ENCODE measurements at places on chromosomes 6 and 20. TPM values are rescaled to one million over a fixed set of nuclear protein-coding genes. Genes with fewer than 3 reads are reported as not detected.

DNA sequence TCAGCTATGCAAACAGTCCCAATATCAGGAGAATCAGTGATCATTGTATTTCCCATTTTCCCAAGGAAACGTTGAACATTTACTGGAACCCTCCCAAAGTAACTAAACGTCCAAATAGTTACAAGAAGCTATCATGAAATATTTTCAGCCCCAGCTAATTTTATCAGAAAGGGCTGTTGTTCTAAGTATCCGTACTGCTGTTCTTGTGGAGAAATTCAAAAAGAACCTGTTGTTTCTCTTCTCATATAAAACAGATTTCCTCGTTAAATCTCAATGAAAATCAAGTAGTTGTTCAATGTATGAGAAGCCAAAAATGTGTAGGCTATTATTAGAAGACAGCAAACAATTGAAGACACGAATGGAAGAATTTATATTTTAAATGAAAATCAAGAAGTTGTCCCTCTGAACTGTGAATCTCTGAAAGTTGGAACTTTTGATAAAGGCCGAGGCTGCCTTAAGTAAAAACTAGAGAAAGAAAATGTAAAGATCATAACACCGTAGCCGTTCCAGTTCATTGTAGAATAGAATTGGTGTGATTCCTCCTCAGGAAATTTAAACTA is 107.7 kb downstream of the HFE start:
- no peak for ATAC-seq

DNA sequence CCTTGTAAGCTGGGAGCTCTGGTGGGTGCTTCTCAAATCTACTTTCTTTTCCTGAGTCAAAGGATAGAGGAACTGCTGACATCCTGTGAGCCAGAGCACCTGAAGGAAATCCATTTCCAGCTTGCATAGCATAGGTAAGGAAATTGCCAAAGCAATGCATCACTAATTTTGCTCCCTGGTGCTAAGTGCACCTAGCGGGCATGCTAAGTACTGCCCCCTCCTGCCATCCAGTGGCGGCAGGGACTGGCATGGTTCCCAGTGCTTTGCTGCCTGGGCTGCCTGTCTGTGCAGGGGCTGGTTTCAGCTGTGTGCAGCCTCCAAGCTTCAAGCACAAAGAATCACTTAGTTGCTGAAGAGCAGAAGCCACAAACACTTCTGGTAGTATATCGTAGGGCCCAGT is 63.9 kb downstream of the FARS2 start:
- ATAC-seq = no peak

GRCh38 chr6:115767931-115768330 is 292.8 kb downstream of the FRK start:
- ATAC-seq = no peak

DNA sequence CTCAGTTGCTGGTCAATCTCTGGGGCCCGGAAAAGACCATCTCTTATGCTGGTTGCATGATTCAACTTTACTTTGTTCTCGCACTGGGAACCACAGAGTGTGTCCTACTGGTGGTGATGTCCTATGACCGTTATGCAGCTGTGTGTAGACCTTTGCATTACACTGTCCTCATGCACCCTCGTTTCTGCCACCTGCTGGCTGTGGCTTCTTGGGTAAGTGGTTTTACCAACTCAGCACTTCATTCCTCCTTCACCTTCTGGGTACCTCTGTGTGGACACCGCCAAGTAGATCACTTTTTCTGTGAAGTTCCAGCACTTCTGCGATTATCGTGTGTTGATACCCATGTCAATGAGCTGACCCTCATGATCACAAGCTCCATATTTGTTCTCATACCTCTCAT is 4.3 kb downstream of the OR2J3 start:
- ATAC-seq = no peak

- ATAC-seq = no peak
These were observed 211.7 kb downstream of the LMBRD1 start for GRCh38 chr6:69584913-69585729.

DNA sequence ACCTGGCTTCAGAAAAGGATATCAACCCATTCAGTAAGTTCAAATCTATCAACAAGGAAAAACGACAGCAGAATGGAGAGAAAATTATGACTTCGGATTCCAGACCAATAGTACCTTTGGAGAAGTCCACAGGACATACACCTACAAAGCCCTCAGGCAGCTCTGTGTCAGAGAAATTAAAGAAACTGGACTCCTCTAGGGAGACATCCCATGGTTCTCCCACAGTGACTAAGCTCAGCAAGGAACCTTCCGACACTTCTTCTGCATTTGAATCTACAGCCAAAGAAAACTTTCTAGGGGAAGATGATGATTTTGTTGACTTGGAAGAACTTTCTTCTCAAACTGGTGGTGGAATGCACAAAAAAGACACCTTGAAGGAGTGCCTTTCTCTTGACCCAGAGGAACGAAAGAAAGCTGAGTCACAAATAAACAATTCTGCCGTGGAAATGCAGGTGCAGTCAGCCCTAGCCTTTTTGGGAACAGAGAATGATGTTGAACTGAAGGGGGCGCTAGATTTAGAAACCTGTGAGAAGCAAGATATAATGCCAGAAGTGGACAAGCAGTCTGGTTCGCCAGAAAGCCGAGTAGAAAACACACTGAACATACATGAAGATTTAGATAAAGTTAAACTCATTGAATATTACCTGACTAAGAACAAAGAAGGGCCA is 67.4 kb upstream of the HINT3 start:
- no peak for ATAC-seq

- ATAC-seq = no peak
These were observed 61.4 kb upstream of the ZNF217 start for GRCh38 chr20:53654932-53655624.

GRCh38 chr20:54139188-54139587 is 34.6 kb downstream of the CYP24A1 start:
- ATAC-seq = no peak

- ATAC-seq = peak; percentile 93
These were observed 81.0 kb downstream of the AKAP7 start for GRCh38 chr6:131216246-131216645.

- no peak for ATAC-seq
These were observed 3.4 kb upstream of the ABHD16B start for GRCh38 chr20:63857764-63858392.

- peak; percentile 18 for ATAC-seq
These were observed 16.0 kb downstream of the FOXP4 start for GRCh38 chr6:41561931-41562911.

DNA sequence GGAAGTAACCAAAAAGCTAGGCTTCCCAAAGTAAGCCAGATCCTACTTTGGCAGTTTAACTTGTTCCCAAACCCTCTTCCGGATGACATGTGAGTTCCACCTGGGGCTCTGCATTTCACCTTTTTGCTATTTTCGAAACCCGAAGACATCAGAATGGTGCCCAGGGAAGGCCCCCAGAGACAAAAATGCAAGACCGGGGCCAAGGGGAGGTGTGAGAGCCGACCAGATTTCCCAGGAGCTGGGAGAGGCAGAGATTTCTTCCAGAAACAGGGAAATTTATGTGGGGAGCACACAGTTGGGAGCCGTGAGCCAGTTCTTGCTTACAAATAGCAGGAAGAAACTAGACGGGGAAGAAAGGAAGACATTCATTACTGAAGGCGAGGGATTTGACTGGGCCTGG is 209.7 kb downstream of the ZNF217 start:
- no peak for ATAC-seq

- ATAC-seq = no peak
These were observed 297 bp downstream of the POM121L2 start for GRCh38 chr6:27311806-27312145.

DNA sequence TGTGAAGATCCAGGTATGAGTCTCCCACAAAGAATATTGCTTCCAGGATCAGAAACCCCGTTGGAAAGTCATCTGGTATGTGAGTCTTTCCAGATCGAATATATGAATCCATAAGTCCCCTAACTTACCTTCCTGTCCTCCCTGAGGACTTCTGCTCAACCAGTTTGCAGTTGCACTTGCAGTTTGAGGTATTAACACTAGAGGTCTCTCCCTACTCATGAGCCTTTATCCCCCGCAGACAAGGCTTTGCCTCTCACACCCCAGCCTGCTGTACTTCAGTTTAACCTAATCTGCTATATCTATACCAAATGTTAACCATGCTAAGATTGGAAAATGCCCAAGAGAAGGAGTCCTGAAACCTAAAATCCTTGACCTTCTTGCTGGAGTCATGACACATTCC is 135.3 kb upstream of the DEFB112 start:
- ATAC-seq = peak; percentile 35

- no peak for ATAC-seq
These were observed 771.7 kb upstream of the ADGRB3 start for GRCh38 chr6:67863346-67863745.

DNA sequence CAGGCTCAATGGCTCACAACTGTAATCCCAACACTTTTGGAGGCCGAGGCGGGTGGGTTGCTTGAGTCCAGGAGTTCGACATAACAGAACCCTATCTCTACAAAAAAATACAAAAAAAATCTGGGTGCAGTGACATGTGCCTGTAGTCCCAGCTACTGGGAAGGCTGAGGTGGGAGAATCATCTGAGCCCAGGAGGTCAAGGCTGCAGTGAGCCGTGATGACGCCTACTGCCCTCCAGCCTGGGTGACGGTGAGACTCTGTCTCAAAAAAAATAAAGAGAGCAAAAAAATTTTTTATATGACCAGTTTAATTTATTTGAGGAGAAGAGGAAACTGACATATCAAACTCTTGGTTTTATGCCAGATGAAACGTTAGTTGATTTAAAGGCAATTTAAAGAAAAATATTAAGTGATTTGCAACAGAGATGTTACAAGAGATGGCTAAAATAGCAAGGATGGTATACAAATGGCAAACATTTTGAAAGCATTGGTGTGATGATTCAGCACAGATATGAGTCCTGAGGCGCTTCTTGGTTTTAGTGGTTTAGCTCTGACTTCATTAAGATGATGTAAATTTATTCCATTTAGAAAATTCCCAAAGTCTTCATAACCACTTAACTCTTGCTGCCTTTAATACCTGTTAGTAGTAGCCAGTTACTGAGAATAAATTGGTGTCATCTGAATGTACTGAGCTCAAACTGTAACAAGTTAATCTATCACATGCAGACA is 17.7 kb downstream of the GTF2H5 start:
- ATAC-seq = no peak

DNA sequence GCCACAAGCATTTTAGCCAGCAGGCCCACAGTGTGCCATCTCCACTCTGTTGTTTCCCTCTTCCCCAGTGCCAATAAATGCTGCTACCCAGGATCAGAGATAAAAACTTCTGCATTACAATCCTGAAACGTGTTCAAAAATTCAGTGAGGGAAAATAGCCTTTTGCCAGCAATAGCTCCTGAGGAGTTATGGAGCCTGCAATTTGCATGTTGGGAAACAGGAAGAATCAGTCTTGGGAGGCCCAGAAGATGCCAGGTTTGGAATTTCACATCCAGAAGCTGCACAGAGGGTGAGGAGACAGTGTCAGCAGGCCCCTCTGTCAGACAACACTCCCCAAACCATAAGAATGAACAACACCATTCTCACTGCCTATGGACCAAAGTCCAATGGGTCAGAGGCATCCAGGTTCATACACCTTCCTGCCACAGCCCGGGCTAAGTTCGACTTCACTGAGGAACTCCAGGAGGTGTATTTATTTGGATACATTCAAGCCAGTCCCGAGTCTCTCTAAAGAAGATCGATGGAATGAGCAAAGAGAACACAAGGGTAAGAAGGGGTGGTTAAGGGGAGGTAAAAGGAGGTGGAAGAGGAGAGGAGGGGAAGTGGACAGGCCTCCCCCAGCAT is 20.8 kb downstream of the RRBP1 start:
- no peak for ATAC-seq

- ATAC-seq = no peak
These were observed 38.1 kb upstream of the PROKR2 start for GRCh38 chr20:5354901-5355300.

DNA sequence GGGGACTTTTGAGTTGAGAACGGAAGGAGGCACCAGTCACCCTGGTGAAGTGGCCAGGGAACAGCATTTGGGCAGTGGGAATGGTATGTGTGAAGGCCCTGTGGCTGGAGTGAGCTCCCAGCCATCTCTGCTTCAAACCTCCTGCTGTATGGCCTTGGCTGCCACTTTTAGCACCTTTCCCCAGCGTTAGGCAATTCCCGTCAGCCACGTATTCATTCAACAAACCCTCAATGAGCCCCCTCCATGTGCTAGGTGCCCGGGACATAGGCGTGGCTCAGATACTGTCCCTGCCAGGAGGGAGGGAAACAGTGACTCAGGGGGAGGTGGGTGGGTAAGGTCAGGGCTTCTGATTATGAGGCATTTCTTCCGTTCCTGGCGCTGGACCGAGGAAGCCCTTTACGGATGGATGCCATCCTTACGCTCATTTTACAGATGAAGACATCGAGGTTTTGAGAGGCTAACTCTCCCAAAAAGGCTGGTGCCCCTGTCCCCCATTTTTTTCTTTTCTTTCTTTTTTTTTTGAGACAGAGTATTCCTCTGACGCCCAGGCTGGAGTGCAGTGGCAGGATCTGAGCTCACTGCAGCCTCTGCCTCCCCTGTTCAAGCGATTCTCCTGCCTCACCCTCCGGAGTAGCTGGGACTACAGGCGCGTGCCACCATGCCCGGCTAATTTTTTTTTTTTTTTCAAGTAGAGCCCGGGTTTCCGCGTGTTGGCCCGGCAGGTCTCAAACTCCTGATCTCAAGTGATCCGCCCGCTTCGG is 37.5 kb downstream of the SRC start:
- ATAC-seq = no peak

- ATAC-seq = no peak
These were observed 3.6 kb upstream of the ADGRG6 start for GRCh38 chr6:142297996-142298753.

- ATAC-seq = no peak
These were observed 33.3 kb downstream of the GABRR2 start for GRCh38 chr6:89281779-89282246.

GRCh38 chr6:6556738-6557503 is 31.6 kb upstream of the LY86 start:
- peak; percentile 54 for ATAC-seq

DNA sequence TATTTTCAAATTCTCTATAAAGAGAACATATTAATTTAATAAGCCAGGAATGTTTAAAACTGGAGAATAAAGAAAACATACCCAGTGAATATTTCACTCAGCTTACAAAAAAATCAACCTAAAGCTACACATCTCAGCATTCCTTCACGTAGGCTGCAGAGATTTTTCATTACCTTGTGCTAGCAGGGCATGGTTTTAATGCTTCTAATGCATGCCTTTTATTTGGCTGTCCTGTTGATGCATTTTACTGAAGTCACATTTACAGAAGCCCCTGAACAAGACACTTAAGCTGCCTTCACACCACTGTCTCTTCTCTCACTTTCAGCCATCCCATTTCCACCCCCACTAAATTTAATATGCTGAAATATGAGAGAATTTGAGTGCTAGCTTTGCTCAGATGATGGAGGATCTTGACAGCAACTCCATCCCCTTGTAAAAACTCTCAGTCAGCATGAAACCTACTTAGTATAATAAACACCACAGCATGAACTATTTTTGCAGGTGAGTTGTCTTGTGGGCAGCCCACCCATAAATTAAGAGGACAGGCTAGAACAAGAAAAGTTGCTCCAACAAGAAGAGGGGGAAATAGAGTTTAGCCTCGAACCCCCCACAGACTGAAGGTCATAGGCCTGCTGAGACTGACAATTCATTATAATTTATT is 159.4 kb downstream of the SIM1 start:
- no peak for ATAC-seq

The COL9A3 gene
- total RNA-seq = 18.7 TPM

The DEFB121 gene
- not detected for total RNA-seq

The PTCRA gene
- not detected for total RNA-seq

The SLC22A2 gene
- total RNA-seq = 0.90 TPM

The NRN1 gene
- total RNA-seq = 40.9 TPM

The NRSN1 gene
- 5.2 TPM for total RNA-seq

The NR2E1 gene
- 1.5 TPM for total RNA-seq

The PLA2G7 gene
- 1.2 TPM for total RNA-seq

Measured in motor neuron (in vitro differentiated cells).